ENCODE measurements at places on chromosomes 7 and 10.

GRCh38 chr7:122380992-122381391 lies 76.4 kb upstream of the FEZF1 start:
- DNase-seq: no peak

- no peak for DNase-seq
Observed at GRCh38 chr10:125027871-125028869, 86.2 kb downstream of the ZRANB1 start.

DNA sequence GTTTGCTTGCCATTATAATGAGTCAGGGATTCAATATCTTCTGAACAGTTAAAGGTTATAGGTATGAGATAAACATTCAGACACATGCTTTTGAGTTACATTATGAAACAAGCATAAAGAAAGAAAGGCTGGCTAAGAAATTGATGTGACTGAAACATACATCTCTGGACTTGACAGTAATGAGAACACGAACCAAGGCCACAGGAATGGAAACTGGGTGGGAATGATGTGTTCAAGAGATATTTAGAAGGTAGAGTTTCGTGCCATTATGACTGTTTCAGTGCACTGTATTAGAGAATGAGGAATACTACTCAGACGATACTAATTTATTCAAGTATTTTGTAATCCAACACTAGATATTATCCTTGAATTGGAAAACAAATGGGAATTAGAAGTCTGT lies 332.1 kb upstream of the MAGI2 start:
- DNase-seq: no peak

DNA sequence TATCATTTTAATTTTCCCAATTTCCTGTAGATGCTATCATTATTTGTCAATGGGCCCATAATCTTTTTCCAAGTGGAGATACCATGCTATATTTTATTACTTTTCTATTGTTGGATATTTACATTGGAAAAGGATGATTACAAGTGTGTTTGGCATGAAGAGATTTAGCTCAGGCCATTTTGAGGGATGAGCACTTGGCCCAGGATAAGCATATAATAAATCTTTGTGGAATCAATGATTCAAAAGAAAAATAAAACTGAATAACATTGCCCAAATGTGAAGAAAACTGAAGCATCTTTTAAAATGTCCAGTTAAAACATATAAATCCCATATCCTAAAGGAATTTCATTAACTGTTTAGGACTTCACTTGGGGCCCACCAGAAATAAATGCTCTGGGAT lies 260.9 kb upstream of the BMPER start:
- no peak for DNase-seq

GRCh38 chr10:78875932-78876331 lies 192.8 kb upstream of the ZMIZ1 start:
- peak; percentile 1 for DNase-seq

DNA sequence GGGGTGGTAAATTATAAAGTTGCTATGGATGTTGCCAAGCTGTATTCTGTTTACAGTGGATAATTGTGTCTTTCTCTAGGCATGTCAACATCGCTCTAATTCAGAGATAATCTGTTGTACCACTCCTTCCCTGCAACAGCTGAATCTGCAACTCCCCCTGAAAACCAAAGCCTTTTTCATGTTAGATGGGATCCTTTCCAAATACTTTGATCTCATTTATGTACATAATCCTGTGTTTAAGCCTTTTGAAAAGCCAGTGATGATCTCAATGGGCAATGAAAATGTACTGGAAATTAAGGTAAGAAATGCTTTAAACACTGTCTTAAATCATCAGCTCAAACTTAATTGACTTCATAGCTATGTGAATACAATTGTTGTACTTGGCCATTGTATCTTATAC lies 91.0 kb downstream of the MET start:
- no peak for DNase-seq

DNA sequence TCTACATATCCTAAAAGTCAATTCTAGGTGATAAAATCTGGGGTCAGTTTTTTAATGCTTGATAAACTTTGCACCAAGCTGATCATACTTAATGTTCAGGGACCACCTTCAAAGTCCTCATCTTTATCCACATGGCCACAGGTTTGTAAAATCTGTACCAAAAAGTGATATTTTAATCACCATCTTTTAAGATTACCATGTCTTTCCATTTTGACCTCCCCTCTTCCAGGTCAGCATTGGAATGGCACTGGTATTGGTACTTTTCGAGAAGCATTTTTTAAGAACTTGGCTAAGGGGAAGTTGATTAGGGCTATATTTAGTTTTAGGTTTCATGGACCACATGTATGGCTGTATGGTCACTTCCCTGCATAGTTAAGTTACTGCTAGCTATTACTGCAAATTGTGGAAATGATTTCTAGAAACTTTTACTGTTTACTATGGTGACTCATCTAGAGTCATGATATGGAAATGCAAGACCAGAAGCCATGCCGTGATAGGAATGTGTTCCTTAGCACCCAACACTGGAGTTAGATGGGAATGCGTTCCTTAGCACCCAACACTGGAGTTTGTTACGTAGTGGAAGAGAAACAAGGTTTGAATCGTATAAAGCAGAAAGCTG lies 50.8 kb upstream of the ABLIM1 start:
- DNase-seq: no peak

DNA sequence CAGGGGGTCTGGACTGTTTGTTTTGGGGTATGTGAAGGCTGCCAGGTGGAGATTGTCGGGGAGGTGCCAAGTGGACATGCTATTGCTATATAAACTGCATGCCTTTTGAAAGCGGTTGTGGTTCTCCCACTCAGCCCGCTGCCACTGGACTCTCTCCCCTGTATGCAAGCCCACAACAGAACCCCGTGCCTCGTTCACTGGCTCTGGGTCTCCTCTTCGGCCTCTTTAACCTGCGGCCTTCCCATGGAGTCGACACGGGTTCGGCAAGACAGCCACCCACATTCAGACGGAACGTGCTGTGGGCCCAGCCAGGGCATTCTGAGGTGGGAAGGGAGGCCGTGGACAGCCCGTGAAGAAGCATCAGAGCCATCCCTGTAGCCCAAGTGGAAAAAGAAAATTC lies 50.3 kb downstream of the SVIL start:
- no peak for DNase-seq

DNA sequence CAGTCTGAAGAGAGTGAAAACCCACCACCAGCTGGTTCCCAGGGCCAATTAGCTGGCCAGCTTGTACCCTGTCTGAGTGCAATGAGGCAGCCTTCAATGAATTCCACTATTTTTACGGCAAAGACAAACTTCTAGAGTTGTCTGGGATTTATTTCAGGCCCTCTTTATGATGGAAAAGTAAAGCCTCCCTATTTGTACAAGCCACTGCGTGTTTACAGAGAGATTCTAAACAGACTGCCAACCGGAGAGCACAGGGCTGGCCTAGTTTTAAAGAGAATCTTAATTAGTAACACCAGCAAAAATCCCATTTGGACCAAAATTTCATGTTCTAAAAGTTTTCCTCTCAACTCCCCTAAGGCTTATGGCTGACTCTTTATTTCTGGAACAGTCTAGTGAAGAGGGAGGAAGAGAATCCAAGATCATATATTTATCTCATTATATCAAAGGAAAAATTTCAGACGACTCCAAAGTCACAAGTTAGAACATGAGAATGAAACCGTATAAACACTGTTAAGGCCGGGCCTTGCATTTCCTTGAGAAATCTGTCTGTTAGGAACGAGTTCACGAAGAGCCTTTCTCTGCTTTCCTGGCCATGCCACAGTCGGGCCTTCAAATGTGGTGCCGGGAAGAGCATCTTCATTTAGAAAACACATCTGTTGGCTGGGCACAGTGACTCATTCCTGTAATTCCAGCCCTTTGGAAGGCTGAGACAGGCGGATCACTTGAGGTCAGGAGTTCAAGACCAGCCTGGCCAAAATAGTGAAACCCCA lies 724.6 kb upstream of the NRP1 start:
- no peak for DNase-seq

DNA sequence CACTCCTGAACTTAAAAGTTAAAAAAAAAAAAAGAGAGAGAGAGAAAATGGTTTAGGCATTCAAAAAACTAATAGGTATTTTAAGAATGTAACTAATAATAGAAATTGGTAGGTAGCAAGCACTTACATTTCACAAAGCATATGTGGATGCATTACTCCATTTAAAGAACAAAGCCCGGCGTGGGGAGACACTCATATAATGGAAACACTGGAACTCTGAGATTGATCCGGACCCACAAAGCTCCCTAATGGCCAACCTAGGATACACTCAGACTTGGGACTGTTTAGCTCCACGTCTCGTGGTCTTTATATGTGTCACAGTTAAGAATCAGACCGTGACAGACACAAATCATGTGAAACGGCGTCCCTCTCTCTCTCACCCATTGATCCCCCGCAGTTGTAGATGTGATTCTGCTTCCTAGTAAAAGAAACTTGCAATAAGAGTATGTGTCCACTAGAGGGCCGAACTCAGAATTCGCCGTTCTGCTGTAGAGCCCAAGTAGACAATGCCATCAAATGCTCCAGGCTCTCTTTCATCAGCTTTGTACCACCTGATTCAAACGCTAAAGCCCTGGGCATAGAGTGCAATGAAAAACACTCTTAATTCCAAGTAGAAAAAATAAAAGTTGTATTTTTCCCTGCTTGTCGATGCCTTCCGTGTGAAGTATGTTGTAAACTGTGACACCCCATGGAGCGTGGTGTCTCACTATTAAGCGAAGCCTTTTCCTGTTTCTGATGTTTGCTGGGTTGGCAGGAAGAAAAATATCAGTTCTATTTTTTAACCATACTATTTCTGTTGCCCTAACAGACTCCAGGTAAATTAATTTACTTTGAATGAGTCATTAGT lies 429.0 kb upstream of the MTPN start:
- DNase-seq: peak; percentile 31

- DNase-seq: no peak
Observed at GRCh38 chr10:116888380-116889055, 39.2 kb downstream of the ENO4 start.

- DNase-seq: no peak
Observed at GRCh38 chr7:98467570-98468312, 66.9 kb upstream of the BAIAP2L1 start.

GRCh38 chr10:132816718-132817117 lies 30.8 kb upstream of the NKX6-2 start:
- no peak for DNase-seq

DNA sequence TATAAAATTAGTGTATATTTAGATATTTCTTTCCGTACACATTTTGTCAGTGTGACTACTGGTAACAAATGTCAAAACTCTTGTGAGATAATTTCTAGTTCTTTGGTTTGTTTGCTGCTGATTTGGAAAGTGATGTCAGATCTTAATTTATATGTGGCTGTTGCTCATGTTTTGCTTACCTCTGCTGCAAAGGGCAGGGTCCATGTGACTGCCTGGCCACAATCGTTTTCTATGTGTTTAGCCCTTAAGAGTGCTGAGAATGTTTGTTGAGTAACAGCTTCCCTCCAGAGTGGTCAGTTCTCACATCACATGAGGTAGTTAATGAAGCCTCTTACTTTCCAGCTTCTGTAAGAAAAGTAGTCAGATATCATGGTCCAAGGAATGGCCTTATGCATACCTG lies 4.2 kb downstream of the NRBF2 start:
- no peak for DNase-seq

GRCh38 chr10:17523917-17524316 lies 69.5 kb upstream of the ST8SIA6 start:
- DNase-seq: no peak

DNA sequence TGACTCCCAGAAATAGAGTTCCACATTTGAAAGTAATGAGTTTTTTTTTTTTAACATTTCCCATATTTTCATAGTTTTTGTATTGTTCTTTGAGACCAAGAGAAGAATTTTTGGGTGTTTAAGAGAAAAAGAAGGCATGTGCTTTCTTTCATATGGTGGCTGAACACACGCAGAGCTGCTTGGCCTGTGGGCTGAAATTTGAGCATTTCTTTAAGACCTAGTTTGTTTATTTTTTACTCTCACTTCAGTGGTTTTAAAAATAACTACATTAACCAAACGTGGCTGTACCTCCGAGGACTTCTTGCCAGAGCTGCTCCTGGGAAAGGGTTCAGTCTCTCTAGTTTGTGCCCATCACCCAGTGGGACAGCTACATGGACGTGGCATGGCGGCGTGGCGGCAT lies 58.3 kb downstream of the INPP5A start:
- no peak for DNase-seq

DNA sequence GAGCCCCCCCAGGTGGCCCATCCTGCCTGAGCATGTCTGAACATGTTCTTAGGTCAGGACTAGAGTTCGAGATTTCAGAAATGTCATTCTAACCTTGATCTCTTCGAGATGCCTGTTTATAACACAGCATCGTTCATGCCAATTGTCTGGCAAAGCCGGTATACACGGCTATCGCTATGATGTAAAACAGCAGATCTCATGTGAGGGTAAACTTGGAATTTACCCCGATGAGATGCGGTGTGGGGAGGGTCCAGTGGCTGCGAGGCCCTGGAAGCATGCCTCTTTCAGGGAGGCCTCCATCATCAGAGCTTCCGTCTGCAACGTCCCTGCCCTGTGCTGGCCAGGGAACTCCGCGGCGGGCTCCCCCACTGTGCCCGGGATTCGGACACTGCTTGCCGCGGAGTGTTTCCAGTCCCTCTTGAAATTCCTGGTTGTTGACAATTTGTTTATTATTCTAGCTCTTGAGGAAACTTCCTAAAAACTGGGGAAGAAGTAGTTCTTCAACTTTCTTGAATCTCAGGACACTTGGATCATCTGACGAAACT lies 168.6 kb upstream of the RHEB start:
- no peak for DNase-seq

GRCh38 chr10:34408956-34409355 lies 406.1 kb downstream of the PARD3 start:
- DNase-seq: no peak

DNA sequence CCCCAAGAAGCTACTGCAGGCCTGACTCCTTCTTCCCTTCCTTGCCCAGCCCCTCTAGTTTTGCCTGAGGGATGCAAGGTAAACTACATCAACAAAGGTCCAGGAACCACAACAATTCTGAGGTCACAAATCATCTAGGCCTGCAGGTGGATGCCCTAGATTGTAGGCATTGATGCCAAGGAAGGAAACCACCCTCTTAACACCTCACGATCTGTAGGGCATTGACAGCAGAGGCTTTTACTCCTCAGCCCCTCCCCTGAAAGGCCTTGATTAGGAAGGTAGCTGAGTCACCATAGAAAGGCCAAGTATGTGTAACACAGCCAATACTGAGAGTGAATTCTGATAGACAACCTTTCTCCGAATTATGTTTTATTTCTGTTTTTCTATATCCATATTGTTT lies 46.7 kb upstream of the FAM3C start:
- no peak for DNase-seq

GRCh38 chr7:114865564-114865963 lies 56.3 kb upstream of the MDFIC start:
- DNase-seq: peak; percentile 66

Data from stimulated activated CD8-positive, alpha-beta memory T cell treated with anti-CD3 and anti-CD28 coated beads, Interleukin-4, amount 100 ng/mL, for 48 hours (primary cell).